ENCODE measurements at places on chromosomes 13 and 19.

GRCh38 chr19:2096034-2096479 is at the start of gene MOB3A:
Gene MOB3A, minus strand, starts transcription at chr19:2096326. Its CDS starts 17,766 bp downstream, at chr19:2078560.
- no peak for DNase-seq

GRCh38 chr19:54062643-54063042 is 1.1 kb downstream of the VSTM1 start:
- no peak for DNase-seq

GRCh38 chr13:113663934-113664333 is 3.1 kb upstream of the GRK1 start:
- DNase-seq, result no peak

GRCh38 chr19:23531231-23531790 is 136.0 kb upstream of the ZNF91 start:
- DNase-seq, result no peak

- no peak for DNase-seq
These were observed 11.5 kb downstream of the CCDC124 start for GRCh38 chr19:17944301-17944700.

DNA sequence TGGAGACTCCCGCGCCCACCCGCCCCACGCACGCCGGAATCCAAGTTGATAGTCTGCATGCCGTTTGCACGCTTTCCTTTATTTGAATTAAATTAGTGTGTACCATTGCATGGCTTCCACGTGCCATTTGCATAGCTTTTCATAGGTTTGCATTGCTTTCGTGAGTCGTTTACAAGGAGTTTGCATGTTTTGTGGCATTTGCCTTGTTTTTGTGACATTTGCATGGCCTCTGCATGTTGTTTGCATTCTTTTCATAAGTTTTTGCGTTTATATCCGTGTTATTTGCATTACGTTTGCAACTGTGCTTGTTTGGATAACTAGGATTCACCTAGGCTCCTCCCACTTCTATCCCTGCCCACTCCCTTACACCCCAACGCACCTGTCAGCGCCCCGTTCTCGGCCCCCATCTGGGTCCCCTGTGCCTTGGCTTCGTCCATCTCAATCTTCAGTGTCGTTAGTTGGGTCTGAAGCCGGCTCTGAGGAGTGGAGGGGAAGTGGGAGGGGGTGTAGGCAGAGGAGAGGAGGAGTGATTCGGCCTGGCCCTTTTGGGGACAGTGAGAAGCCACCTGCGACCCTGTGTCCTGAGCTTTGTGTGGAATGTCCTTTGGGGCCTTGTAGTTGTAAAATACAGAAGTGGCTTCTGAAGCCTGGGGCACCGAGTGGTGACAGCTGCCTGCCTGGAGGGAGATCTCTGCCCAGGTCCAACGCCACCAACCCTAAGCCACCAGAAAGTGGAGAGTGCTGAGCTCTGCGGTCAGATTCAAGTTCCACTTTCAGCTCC is 2.4 kb downstream of the CCDC194 start:
- no peak for DNase-seq

GRCh38 chr13:61277586-61278276 is 137.9 kb downstream of the PCDH20 start:
- no peak for DNase-seq

DNA sequence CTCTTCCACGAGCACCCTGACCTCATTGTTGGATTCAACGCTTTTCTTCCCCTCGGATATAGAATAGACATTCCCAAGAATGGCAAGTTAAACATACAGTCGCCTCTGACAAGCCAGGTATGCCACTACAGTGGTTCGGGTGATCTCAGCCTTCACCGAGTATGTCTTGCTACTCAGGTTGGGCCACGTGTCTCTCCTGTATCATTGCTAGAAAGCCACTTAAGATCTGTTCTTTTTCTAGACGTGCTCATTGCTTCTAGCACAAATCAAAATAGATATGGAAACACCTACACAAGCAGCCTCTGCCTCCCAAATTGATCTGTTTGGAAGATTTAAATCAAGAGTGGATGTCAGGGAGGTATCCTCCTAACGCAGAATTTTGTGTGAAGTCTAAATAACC is 2.3 kb downstream of the SIN3B start:
- DNase-seq, result no peak

DNA sequence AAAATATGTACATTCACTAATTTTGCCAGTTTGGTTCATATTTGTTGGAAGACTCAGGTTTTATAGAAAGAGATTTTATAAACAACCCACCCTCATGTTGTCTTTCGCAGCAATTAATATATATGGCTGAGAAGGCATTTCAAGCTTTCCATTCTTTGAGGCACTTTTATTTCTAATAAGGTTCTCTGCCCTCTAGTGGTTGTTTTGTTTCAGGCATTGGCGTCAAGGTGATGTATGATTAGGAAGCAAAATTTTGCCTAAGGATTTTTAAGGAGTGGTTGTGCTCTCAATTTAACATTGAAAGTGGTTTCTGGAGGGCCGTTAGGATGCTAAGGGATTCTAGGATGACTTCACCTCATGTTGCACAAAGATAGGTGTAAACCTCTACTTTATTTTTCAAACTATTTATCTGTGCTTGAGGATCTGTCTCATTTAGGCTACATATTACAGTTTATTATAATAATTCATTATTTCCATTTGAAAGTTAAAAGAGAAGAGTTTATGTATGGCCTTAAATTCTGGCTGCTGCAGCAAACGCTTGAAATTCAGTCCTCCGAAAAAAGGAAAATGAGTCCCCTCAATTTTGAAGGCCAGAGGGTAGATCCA is 35.9 kb downstream of the OXGR1 start:
- no peak for DNase-seq

GRCh38 chr19:58035863-58036262 is 2.0 kb downstream of the ZSCAN1 start:
- DNase-seq, result no peak

Measured in stimulated activated CD4-positive, alpha-beta T cell treated with anti-CD3 and anti-CD28 coated beads, Interleukin-15, amount 100 ng/mL, for 1 hour (primary cell).